ENCODE measurements at places on chromosomes 7 and 10. TPM values are rescaled to one million over a fixed set of nuclear protein-coding genes. Genes with fewer than 3 reads are reported as not detected.

DNA sequence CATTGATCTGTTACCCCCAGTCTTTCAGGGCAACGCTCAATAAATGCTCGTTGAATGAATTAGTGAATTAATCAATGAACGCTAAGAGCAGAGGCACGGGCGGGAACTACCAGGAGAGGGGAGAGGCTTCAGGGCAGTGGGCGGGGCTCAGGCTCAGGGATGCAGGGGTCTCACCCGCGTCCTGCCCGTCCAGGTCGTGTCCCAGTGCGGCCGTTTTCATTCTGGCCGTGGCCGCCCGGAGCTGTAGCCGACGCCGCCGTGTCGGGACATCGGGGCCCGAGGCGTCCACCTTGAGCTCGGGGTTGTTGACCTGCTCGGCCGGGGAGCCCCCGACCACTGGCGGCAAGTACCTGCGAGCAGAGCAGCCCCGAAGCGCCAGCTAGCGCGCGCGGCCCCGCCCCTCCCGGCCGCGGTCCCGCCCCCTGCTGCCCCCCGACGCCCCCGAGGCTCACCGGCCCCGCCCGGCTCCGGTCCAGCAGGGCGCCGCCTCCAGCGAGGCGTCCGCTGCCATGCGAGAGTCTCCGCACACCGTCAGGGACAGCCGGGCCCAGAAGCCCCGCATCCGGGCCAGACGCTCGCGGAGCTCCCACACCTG lies 2.8 kb upstream of the GAL3ST4 start:
- peak overlapping the region; percentile 30 for H3K4me3 ChIP-seq
- H3K27me3 ChIP-seq: peaks cover 27% of the 10 kb centered on the region
- H3K36me3 ChIP-seq: peaks cover 3% of the 10 kb centered on the region

DNA sequence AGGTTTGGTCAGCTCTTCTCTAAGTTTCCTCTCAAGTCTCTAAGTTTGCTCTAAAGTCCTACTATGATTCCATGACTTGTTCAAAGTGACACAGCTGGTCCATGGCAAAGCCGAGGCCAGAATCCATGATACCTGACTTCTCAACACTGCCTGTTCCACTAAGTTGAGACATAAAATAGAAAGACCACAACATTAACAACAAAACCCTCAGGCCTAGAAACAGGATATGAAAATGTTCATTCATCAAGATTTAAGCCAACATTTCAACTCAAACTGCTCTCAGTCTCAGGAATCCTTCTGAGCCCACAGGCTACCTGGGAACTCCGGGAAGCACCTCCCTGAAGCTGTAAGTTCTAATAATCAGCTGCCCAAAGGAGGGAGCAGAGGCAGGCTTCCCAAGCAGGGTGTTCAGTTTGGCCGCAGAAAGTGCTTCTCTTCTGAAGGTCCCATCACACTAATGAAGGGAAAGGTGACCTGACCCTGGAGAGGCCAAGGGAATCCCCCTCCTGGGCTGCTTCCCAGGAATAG lies 62.9 kb downstream of the STK17A start:
- peak overlapping the region; percentile 41 for H3K4me3 ChIP-seq
- peak overlapping the region; percentile 77 for H3K27ac ChIP-seq
- DNase-seq: no peak

Gene CLDN4
- 0.29 TPM for total RNA-seq

GRCh38 chr7:55898287-55898686 lies 11.0 kb downstream of the ZNF713 start:
- peaks cover 2% of the 10 kb centered on the region for H3K36me3 ChIP-seq
- no peak overlapping the region for H3K4me3 ChIP-seq
- H3K4me1 ChIP-seq: no peaks in the 10 kb centered on the region
- no peaks in the 10 kb centered on the region for H3K27me3 ChIP-seq
- H3K27ac ChIP-seq: no peak overlapping the region
- no peak for DNase-seq

DNA sequence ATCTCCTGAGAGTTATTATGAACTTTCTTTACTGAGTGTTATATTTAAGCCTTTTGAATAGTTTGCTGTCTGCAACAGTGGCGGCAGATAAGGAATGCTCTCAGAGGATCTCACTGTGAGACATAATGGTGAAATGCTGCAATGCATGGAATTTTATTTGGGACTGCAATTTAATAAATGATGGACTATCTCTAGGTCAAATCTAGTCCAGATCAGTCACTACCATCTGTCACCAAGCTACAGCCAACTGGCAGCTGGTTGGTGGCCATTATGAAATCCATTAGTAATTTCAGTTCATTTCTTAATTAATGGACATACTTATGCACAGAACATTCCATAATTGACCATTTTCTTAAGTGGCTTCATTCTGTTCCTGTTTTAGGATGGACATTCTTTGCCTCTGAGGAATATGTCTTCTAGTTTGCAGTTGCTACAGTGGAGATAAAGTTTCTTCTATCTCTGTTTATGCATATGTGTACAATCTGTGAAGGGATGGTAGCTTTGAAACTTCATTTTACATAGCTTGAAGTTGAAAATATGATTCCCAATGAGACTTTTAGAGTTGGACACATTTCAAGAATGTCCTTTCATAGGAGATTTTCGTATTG lies 586.6 kb downstream of the SUGCT start:
- peaks cover 2% of the 10 kb centered on the region for H3K27me3 ChIP-seq
- no peak overlapping the region for H3K4me3 ChIP-seq
- H3K27ac ChIP-seq: no peak overlapping the region
- DNase-seq: no peak
- peaks cover 6% of the 10 kb centered on the region for H3K36me3 ChIP-seq

Gene OIT3
- not detected for total RNA-seq

Gene SFRP5
- 0.42 TPM for total RNA-seq

- H3K4me3 ChIP-seq: no peak overlapping the region
- DNase-seq: no peak
- no peak overlapping the region for H3K27ac ChIP-seq
- H3K4me1 ChIP-seq: peaks cover 43% of the 10 kb centered on the region
- no peaks in the 10 kb centered on the region for H3K27me3 ChIP-seq
- peaks cover 28% of the 10 kb centered on the region for H3K36me3 ChIP-seq
Observed at GRCh38 chr7:7261863-7262262, 79.5 kb downstream of the C1GALT1 start.

DNA sequence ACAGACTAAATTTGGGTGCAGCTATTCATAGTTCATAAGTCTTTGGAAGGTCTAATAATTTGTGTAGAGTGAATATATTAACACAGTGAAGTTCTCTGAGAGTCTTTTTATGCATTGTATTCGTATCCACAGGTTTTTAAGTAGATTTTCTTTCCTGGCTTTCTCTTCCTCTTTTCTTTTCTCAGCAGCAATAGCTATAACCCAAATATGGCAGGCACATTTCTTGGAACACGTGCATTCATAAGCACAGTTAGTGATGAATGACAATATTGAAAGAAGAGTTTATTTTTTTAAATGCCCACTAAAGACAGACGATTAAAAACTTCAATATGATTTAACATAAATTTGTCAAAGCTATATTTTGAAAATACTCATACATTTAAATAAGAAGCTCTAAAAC lies 220.5 kb upstream of the MBL2 start:
- no peak for DNase-seq
- no peak overlapping the region for H3K4me3 ChIP-seq
- no peaks in the 10 kb centered on the region for H3K36me3 ChIP-seq
- no peaks in the 10 kb centered on the region for H3K27me3 ChIP-seq
- no peak overlapping the region for H3K27ac ChIP-seq

DNA sequence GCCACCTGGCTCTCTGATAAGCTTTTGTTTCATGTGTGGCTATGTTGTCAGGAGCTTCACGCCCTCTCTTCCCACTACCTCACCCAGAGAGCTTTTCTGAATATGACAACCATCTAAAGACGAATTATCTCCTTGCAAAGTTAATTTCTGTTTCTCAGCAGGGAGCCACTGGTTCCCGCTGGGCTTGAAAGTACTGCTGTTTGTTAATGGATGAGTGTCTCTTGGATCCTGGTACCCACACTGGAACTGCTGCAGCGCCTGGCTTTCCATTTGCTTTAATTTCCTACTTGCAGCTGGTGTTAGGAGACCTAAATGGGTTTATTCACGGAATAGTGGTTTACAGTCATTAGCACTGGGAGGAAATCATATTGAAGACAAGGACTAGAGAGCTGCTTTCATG lies 267.9 kb upstream of the LRGUK start:
- H3K36me3 ChIP-seq: no peaks in the 10 kb centered on the region
- H3K27ac ChIP-seq: no peak overlapping the region
- H3K4me1 ChIP-seq: no peaks in the 10 kb centered on the region
- no peaks in the 10 kb centered on the region for H3K27me3 ChIP-seq
- no peak overlapping the region for H3K4me3 ChIP-seq
- DNase-seq: no peak

Gene TEX47
- total RNA-seq: not detected

- no peak overlapping the region for H3K27ac ChIP-seq
- DNase-seq: no peak
- no peaks in the 10 kb centered on the region for H3K36me3 ChIP-seq
- H3K4me1 ChIP-seq: no peaks in the 10 kb centered on the region
Observed at GRCh38 chr10:121774404-121774803, 153.4 kb downstream of the ATE1 start.

DNA sequence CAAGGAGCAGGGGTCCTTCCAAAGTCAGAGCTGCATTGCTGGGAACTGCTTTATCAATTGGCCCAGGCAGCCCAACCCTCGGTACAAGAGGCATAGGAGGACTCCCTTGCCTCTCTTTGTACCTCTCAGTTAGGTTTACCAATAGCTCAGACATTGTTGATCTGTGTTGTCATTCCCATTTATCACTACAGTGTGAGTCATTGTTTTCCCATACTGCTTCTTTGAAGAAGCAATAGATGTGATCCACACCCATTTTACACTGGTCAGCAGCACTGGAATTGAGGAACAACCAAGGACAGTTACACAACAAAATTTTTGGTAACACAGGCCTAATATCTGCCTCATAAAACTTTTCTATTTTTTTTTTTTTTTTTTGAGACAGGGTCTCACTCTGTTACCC lies 307.2 kb downstream of the SNX13 start:
- peaks cover 2% of the 10 kb centered on the region for H3K27me3 ChIP-seq
- no peaks in the 10 kb centered on the region for H3K36me3 ChIP-seq
- no peak for DNase-seq
- no peak overlapping the region for H3K4me3 ChIP-seq

GRCh38 chr10:132879408-132880127 lies 62.8 kb downstream of the CFAP46 start:
- no peaks in the 10 kb centered on the region for H3K36me3 ChIP-seq
- no peak overlapping the region for H3K4me3 ChIP-seq
- no peak overlapping the region for H3K27ac ChIP-seq
- peaks cover 5% of the 10 kb centered on the region for H3K27me3 ChIP-seq
- no peaks in the 10 kb centered on the region for H3K4me1 ChIP-seq
- DNase-seq: no peak

GRCh38 chr10:9010093-9010492 lies 955.6 kb downstream of the GATA3 start:
- H3K27ac ChIP-seq: peak overlapping the region; percentile 65
- peak overlapping the region; percentile 35 for H3K4me3 ChIP-seq

DNA sequence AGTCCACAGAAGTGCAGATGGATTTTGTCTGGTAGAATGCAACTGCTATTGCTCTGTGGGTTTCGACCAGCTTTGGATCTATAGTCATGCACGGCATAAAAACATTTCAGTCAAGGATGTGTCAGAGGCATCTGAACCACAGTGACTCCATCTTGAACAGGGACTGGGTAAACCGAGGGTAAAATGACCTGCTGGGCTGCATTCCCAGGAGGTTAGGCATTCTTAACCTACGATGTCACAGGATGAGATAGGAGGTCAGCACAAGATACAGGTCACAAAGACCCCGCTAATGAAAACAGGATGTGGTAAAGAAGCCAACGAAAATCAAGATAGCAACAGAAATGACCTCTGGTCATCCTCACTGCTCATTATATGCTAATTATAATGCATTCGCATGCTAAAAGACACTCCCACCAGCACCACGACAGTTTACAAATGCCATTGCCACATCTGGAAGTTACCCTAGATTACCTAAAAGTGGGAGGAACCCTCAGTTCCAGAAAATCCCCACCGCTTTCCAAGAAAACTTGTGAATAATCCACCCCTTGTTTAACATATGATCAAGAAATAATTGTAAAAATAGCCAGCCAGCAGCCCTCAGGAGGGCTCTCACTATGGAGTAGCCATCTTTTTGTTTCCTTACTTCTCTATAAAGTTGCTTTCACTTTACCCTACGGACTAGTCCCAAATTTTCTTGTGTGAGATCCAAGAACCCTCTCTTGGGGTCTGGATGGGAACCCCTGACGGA lies 50.7 kb upstream of the CPXM2 start:
- H3K27ac ChIP-seq: no peak overlapping the region
- H3K36me3 ChIP-seq: no peaks in the 10 kb centered on the region
- no peak overlapping the region for H3K4me3 ChIP-seq
- H3K4me1 ChIP-seq: no peaks in the 10 kb centered on the region
- no peaks in the 10 kb centered on the region for H3K27me3 ChIP-seq

DNA sequence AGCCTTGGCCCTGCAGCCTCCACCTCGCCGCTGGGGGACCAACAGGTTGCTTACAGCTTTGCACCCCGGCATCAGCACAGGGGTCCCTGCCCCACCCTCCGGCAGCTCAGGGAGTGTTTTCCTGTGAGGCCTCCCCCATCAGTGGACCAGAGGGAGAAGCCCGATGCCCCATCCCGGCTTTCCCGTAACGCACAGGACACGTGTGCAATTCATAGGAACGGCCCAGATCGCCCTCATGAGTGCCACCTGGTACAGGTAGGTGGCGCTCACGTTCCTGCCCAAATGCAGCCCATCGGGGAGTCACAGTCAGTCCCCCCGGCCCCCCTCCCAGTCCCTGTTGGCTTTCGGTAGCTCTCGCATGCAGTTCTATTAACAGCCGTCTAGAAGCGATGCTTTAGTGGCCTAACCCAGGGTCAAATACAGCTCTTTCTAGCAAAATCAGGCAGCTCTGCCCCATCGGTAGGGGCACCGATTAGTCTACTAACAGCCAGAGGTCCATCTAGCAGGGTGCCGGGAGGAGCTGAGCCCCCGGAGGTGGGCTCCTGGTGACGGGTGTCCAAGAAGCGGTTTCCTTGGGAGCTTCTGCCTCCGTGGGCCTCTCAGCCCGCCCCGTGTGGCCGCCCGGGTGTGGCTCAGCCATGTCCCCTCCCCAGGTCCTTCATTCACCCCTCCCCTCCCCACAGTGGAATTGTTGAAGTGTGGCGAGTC lies 48.4 kb upstream of the GTF2IRD1 start:
- DNase-seq: no peak

Gene PDLIM1
- 9.5 TPM for total RNA-seq

GRCh38 chr10:69853064-69853463 lies 51.4 kb downstream of the COL13A1 start:
- peaks cover 6% of the 10 kb centered on the region for H3K27me3 ChIP-seq
- H3K4me3 ChIP-seq: no peak overlapping the region
- H3K36me3 ChIP-seq: no peaks in the 10 kb centered on the region

GRCh38 chr7:27944643-27945042 lies 204.7 kb downstream of the TAX1BP1 start:
- DNase-seq: no peak
- H3K36me3 ChIP-seq: no peaks in the 10 kb centered on the region
- H3K4me1 ChIP-seq: no peaks in the 10 kb centered on the region
- H3K27ac ChIP-seq: no peak overlapping the region

GRCh38 chr10:76310588-76311080 lies 879.2 kb downstream of the LRMDA start:
- no peaks in the 10 kb centered on the region for H3K27me3 ChIP-seq
- no peak overlapping the region for H3K27ac ChIP-seq
- DNase-seq: no peak
- no peak overlapping the region for H3K4me3 ChIP-seq
- no peaks in the 10 kb centered on the region for H3K4me1 ChIP-seq

- peak; percentile 75 for DNase-seq
- H3K4me1 ChIP-seq: no peaks in the 10 kb centered on the region
- no peaks in the 10 kb centered on the region for H3K36me3 ChIP-seq
Observed at GRCh38 chr10:49254556-49255318, 44.2 kb upstream of the C10orf71 start.

- no peak for DNase-seq
- H3K4me3 ChIP-seq: no peak overlapping the region
- H3K27me3 ChIP-seq: no peaks in the 10 kb centered on the region
- no peaks in the 10 kb centered on the region for H3K36me3 ChIP-seq
Observed at GRCh38 chr10:125232841-125233240, 72.5 kb upstream of the CTBP2 start.
